CD8-positive, alpha-beta memory T cell (primary cell): ENCODE measurements at places on chromosomes 11 and 22. TPM values are rescaled to one million over a fixed set of nuclear protein-coding genes. Genes with fewer than 3 reads are reported as not detected.

APOL6 gene
- 27.5 TPM for total RNA-seq

- H3K4me1 ChIP-seq: no peaks in the 10 kb centered on the region
- H3K27me3 ChIP-seq: no peaks in the 10 kb centered on the region
- no peak overlapping the region for H3K27ac ChIP-seq
- no peaks in the 10 kb centered on the region for H3K36me3 ChIP-seq
- no peak overlapping the region for H3K4me3 ChIP-seq
Measured at GRCh38 chr11:78373689-78374088, 43.9 kb downstream of the GAB2 start.

- H3K27me3 ChIP-seq: no peaks in the 10 kb centered on the region
- peaks cover 47% of the 10 kb centered on the region for H3K4me1 ChIP-seq
- peaks cover 18% of the 10 kb centered on the region for H3K36me3 ChIP-seq
Measured at GRCh38 chr11:60915248-60915914, 1.4 kb downstream of the TMEM109 start.

DNA sequence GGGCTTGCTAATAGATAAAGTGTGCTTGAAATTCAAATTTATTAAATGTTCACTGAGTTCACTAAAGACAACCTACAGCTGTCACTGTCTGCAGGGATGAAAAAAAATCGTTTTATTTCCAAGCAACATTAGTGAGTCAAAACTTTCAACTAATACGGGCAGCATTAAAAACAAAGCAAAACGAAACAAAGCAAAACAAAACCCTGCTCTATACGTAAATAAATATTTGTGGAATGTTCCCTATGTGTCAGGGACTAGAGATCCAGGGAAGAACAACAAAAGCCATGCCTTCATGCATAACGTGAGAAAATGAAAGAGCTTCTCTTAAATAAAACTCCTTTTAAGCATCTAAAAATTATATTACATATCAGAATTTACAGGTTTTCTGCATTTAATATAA lies 553 bp downstream of the NAALAD2 start:
- H3K36me3 ChIP-seq: no peaks in the 10 kb centered on the region
- no peaks in the 10 kb centered on the region for H3K27me3 ChIP-seq
- no peaks in the 10 kb centered on the region for H3K4me1 ChIP-seq
- no peak for DNase-seq

- no peaks in the 10 kb centered on the region for H3K27me3 ChIP-seq
- H3K27ac ChIP-seq: no peak overlapping the region
- no peaks in the 10 kb centered on the region for H3K36me3 ChIP-seq
- no peak for DNase-seq
Measured at GRCh38 chr22:47062126-47062525, 299.7 kb downstream of the TBC1D22A start.

KRTAP5-8 gene
- not detected for total RNA-seq

DNA sequence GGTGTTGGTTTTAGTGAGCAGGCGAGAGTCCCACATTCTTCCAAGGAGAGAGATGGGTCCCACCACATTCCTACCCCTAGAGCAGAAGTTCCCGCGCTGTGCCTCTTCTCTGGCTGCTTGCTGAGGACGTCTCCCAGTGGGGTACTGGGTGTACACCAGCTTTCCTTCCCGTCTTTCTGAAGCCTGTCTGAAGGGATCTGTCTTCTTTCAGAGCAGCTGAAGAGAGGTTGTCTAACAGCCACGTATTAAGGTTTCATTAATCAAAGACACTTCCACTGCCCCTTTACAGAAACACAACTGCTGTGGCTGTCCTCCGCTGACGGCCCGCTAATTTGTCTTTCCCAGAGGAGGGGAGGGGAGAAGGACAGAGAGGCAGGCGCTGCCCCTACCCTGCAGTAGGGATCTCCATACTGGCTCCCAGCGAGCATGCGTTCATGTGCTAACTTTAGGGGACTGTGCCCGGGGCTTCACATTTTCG lies 56.0 kb downstream of the ZBTB16 start:
- H3K4me3 ChIP-seq: no peak overlapping the region
- no peak overlapping the region for H3K27ac ChIP-seq
- peaks cover 3% of the 10 kb centered on the region for H3K27me3 ChIP-seq
- no peaks in the 10 kb centered on the region for H3K36me3 ChIP-seq
- no peaks in the 10 kb centered on the region for H3K4me1 ChIP-seq
- no peak for DNase-seq

DNA sequence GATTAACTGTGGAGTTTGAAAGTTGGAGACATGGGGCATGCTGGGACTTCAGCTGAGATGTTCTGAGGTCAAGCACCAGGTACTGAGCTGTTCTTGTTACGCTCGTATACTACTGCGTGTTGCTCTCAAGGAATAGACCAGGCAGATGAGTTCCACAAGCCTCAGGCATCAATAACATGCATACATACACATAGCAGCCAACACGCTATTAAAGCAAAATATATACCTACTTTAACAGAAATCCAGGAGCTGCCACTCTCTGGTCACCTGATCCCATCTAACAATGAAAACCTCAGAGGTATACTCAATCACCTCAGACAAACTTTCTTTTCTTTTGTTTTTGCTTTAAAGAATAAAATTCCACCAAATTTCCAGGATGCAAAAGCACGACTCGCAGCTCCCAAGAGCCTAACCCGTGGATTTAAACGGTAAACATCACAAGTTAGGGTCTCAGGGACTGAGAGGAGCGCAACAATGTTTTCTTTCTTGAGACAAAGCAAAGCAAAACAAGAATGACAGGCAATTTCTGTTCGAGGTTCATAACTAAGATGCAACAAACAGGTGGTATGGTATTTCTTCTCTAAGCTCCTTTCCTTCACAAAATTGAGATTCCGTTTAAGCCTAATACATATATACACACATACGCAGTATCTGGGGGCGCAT lies 16.5 kb downstream of the BLID start:
- DNase-seq: no peak
- H3K4me3 ChIP-seq: no peak overlapping the region
- H3K4me1 ChIP-seq: no peaks in the 10 kb centered on the region
- no peaks in the 10 kb centered on the region for H3K36me3 ChIP-seq
- no peak overlapping the region for H3K27ac ChIP-seq

KRTAP5-2 gene
- not detected for total RNA-seq

UPB1 gene
- not detected for total RNA-seq

GRCh38 chr11:1479678-1480118 lies 6.9 kb downstream of the MOB2 start:
- H3K27ac ChIP-seq: no peak overlapping the region
- no peak for DNase-seq
- H3K4me3 ChIP-seq: no peak overlapping the region

GRCh38 chr22:42277988-42278776 lies 7.7 kb upstream of the TCF20 start:
- DNase-seq: no peak
- peaks cover 3% of the 10 kb centered on the region for H3K4me1 ChIP-seq
- no peak overlapping the region for H3K27ac ChIP-seq
- peaks cover 4% of the 10 kb centered on the region for H3K27me3 ChIP-seq

- H3K4me3 ChIP-seq: no peak overlapping the region
- H3K36me3 ChIP-seq: no peaks in the 10 kb centered on the region
- DNase-seq: no peak
- no peak overlapping the region for H3K27ac ChIP-seq
- H3K27me3 ChIP-seq: no peaks in the 10 kb centered on the region
Measured at GRCh38 chr11:16460508-16460907, 104.2 kb upstream of the SOX6 start.

DNA sequence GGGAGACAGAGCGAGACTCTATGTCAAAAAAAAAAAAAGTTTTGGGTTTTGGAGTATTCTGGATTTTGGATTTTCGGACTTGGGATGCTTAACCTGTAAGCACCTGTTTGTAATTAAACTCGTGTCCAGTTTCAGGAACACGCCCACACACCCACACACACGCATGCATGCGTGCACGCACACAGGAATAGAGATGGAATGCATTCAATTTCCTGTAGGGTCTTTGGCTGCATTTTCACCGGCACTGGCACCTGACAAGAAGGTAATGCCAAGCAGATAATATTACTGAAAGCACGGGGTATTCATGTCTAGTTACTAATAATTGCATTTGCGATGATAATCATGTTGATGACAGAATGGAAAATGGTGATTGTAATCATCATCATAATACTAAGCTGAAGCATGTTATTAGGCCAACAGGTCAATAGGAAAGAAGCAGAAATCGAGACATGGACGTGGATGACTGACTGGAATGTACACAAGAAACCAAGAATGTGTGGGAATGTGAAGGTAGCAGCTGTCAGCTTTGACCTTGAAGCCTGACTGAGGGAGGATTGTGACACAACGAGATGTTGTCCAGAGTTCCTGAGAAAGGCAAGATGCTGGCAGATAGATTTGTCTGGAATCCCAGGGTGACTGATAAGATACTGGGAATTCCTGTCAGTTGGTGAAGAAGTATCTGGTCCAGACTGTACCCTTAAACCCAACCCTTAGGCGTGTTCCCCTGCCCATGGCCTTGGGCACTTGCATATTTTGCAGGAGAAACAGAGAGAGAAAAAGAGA lies 108.6 kb downstream of the SYN3 start:
- H3K4me3 ChIP-seq: no peak overlapping the region
- no peaks in the 10 kb centered on the region for H3K27me3 ChIP-seq
- DNase-seq: no peak
- no peaks in the 10 kb centered on the region for H3K36me3 ChIP-seq
- H3K4me1 ChIP-seq: no peaks in the 10 kb centered on the region
- no peak overlapping the region for H3K27ac ChIP-seq

UBE2L6 gene
- 74.9 TPM for total RNA-seq

DNA sequence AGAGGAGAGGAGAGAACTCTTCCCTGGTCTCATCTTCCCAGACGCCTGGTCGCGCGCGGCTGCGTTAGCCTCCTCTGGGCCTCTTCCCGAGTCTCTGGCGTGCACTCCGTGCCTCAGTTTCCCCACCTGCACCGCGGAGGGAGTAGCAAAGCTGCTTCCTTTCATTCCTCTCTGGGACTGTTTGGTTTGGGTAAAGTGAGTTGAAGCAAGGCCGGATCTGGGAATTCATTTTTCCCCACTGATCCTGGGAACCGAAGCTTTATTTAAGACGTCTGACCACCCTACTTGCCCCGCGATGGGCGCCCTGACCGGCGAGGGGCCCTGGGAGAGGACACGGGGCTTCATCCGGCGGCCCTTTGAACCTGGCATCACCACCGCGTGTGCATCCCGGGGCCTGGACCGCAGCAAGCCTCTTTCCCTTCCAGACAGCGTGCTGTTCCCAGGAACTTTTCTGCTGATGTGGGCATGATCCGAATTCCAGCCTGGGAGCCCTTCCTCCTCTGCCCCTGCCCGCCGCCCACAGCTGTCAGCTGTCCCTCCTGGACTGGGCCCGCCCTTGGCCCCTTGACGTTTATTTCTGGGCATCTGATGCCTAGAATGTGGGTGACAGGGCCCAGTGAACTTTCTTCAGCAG lies 758 bp downstream of the LDLRAD3 start:
- no peaks in the 10 kb centered on the region for H3K4me1 ChIP-seq
- no peaks in the 10 kb centered on the region for H3K27me3 ChIP-seq
- no peak overlapping the region for H3K27ac ChIP-seq
- no peaks in the 10 kb centered on the region for H3K36me3 ChIP-seq
- H3K4me3 ChIP-seq: no peak overlapping the region

DNA sequence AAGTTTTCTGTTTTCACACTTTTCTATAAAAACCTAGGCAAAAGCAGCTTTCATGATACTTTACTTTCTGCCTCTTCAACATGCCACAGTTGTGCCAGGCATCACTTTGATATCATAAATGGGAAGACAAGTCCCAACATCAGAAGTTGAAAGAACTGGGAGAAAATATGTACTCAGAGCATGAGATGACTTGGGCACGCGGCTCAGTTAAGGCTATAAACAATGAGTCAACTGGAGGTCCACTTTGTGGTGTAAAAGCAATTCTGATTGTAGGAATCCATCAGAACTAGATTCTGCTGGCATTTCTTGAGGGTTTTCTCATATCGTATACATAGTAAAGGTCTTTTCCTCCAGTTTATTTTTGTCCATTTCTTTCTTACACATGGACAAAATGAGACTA lies 109.7 kb upstream of the USP47 start:
- no peak for DNase-seq
- no peak overlapping the region for H3K27ac ChIP-seq
- no peaks in the 10 kb centered on the region for H3K36me3 ChIP-seq
- H3K27me3 ChIP-seq: no peaks in the 10 kb centered on the region
- H3K4me3 ChIP-seq: no peak overlapping the region

DNA sequence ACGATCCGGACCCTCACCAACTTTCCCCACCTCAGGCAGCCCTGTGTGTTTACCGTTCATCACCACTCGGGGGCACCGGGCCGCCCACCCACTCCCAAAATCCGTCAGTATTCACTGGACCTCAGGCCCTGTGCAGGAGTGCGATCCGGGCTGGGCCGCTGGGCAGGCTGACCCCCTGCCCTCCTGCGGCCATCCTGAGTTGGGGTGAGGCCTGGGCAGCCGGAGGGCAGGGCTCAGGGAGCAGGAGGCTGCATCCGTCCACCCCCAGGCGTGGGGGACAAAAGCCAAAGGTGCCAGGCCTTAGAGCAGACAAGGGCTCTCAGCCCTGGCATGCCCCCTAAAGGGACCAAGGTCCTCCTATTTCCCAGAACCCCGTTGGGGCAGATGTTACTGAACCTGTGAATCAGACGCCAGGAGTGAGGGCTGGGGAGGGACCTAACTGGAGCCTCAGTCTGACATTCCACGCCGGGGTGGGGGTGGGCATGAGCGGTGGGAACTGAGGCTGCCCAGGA lies 16.8 kb upstream of the TMEM191C start:
- H3K4me1 ChIP-seq: no peaks in the 10 kb centered on the region
- H3K4me3 ChIP-seq: no peak overlapping the region
- H3K27ac ChIP-seq: no peak overlapping the region
- H3K27me3 ChIP-seq: no peaks in the 10 kb centered on the region

OR5T3 gene
- total RNA-seq: not detected

DNA sequence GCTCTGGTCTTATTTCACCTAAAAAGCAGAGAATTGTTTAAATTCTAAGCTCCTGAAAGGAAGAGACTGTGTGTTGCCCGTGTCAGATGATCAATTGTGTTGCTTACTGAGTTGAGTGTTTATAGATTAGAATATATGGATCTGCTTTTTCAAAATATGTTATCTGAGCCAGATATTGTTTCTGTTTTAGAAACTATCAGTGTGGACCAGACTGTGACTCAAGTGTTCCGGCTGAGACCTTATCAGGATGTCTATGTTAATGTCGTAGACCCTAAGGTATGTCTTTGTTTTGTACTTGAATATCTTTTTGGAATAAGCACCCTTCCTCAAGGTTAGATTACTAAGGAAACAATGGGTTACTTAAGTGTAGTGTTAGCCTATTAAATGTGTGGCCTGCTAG lies 11.0 kb downstream of the DEPDC5 start:
- no peak overlapping the region for H3K4me3 ChIP-seq
- H3K4me1 ChIP-seq: no peaks in the 10 kb centered on the region
- no peaks in the 10 kb centered on the region for H3K27me3 ChIP-seq
- no peak overlapping the region for H3K27ac ChIP-seq
- H3K36me3 ChIP-seq: peaks cover 17% of the 10 kb centered on the region
- no peak for DNase-seq

DNA sequence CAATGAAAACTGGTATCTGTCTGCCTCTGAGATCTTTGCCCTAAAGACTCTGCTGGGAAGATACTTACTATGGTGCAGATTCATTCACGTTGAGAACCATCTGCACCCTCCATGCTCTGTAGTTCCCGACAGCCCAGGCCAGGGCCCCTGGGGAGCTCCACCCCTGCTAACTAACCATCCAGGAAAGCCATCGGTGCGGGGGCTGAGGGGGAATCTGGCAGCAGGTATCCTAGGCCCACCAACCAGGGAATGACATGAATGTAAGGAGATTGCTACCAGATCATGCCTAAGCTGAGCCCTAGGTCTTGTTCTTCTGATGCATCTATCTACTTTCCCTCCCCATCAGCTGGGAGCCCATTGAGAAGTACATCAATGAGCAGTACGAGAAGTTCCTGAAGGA lies 11.3 kb upstream of the WBP2NL start:
- no peaks in the 10 kb centered on the region for H3K4me1 ChIP-seq
- H3K4me3 ChIP-seq: no peak overlapping the region
- no peaks in the 10 kb centered on the region for H3K36me3 ChIP-seq
- no peak for DNase-seq
- no peak overlapping the region for H3K27ac ChIP-seq
- no peaks in the 10 kb centered on the region for H3K27me3 ChIP-seq

WNT11 gene
- total RNA-seq: not detected

IRAG1 gene
- total RNA-seq: not detected
